Activated CD4-positive, alpha-beta T cell treated with anti-CD3 and anti-CD28 coated beads, Interleukin-2, amount 50 U/mL, for 48 hours (primary cell): ENCODE measurements at places on chromosomes 6 and 20.

GRCh38 chr20:43387737-43388136 is 70.0 kb upstream of the SRSF6 start:
- no peak for DNase-seq

DNA sequence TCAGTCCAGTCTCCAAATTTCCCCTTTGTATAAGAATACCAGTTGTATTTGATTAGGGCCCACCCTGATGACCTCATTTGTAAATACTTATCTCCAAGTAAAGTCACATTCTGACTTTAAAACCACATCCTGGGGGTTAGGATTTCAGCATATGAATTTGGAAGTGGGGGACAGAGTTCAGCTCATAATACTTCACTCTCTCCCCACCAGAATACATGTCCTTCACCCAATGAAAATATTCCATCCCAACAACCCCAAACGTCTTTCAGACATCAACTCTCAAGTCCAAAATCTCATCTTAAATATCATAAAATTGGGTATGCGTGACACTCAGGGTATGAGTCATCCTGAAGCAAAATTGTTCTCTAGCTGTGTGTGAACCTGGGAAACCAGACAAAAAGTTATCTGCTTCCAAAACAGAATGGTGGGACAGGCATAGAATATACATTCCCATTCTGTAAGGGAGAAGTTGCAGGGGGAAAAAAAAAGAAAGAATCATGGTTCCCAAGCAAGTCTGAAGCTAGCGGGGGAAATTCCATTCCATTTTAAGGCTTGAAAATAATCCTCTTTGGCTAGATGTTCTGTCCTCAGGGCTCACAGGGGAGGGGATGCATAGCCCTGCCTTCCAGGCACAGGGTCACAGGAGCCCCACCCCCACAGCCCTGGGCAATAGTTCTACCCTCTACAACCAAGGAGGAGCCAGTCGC is 113.9 kb downstream of the ADAT2 start:
- no peak for DNase-seq

- DNase-seq, result no peak
These were observed 65.0 kb upstream of the SIRPG start for GRCh38 chr20:1722513-1723050.

DNA sequence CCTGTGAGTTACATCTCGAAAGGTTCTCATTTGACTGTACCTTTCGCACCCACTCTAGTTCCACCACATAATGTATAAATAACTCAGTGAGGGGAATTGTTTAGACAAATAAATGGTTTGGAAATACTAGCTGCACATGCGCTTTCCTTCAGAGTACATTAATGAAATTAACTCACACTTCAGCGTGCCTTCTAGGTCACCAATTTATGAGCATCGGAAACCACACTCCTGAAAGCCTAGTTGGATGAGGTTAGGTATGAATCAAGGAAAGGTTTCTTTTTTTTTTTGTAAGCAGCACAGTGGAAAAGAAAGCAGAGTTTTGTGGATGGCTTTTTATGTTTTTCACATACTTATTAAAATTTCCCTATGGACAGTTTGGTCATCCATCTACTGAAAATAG is 247.8 kb upstream of the TCF21 start:
- no peak for DNase-seq

- DNase-seq, result no peak
These were observed 85.3 kb upstream of the HIVEP1 start for GRCh38 chr6:11926594-11927407.

DNA sequence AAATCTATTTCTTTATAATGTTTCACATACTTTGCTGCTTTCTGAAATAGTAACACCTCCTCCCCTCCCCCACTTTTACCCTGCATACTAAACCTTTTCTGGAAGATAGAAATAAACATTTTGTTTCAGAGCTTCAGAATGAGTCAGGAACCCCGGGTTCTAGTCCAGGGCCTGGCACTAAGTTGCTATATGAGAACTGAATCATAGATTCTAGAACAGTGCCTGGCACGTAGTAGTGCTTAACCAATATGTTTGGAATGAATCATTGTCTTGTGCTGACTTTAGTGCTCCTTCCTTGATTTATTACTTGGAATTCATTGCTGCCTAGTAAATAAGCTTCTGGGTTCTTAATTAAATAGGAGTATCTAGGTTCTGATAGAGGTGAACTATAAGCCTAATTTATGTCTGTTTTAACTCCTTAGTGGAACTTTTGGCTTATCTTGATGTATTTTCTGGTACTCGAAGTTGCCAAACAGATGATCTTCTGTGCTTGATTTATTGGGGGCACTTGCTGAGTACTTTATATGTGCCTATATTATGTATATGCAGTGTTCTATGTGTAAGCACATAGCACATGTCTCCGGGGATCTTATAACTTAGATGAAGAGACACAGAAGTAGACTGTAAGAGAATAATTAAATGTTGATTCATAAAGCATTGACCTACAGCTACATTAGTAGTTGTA is 18.6 kb downstream of the TAB2 start:
- peak; percentile 38 for DNase-seq

DNA sequence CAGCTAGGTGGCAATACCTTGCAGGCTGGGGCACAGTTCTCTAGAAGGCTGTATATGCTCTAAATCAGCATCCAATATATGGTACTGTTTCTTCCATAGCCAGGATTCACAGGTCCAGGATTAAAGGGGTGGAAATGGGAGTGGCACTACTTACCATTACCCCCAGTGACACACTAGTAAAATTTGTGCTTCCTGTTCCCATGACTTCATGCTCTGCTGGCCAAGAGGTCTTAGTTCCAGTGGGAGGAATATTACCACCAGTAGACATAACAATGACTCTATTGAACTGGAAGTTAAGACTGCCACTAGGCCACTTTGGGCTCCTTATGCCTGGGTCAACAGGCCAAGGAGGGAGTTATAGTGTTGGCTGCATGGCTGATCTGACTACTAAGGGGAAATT is 174.3 kb upstream of the TNFAIP3 start:
- no peak for DNase-seq

GRCh38 chr6:66526061-66526460 is 819.0 kb upstream of the EYS start:
- DNase-seq, result no peak

DNA sequence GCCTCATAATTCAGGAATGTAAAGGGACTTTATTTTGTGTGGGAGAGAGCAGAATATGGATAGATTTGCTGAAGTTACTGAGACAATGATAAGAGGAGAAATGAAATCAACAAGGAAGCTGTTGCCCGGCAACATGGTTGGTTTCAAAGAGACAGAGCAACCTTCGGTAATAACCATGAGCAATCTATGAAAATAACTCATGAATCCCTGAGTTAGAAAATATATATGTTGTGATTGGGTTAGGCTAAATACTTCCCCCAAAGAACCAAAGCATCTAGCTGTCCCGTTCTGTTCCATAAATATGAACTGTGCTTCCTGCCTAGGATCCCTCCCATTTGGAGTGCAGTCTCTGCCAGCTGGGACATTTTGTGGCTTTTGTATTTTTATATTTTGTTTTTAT is 23.1 kb downstream of the SERPINB1 start:
- DNase-seq, result no peak

DNA sequence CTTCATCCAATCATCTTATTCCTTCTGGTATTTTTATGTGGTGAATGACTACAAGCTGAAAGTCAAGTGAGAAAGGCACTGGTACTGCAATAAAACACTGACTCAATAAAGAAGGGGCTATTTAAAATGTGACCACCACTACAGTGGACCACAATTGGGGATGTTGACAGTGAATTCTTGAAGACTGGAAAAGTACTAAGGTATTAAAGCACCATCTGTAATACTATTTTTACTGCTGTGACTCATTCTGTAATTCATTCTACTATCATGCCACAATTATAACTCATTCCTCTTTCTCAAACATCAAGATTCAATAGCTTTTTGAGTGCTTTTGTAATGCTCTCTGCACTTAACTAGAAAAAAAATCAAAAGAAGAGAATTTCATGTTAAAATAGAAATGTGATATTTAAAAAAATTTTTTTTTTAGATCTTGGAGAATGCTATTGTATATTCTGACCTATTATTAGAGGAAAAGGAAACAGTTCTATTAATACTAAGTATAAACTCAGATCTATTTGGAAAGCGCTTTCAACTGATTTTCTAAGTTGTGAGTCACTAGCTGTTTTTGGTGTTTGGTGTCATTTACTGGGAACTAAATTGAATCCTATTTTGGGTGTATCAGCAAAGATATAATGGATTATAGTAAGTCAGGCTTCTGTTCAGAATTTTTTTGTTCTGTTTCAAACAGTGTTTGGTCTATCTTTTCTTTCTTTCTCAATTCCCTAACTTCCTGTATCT is 104.7 kb upstream of the TMEM170B start:
- DNase-seq, result no peak

DNA sequence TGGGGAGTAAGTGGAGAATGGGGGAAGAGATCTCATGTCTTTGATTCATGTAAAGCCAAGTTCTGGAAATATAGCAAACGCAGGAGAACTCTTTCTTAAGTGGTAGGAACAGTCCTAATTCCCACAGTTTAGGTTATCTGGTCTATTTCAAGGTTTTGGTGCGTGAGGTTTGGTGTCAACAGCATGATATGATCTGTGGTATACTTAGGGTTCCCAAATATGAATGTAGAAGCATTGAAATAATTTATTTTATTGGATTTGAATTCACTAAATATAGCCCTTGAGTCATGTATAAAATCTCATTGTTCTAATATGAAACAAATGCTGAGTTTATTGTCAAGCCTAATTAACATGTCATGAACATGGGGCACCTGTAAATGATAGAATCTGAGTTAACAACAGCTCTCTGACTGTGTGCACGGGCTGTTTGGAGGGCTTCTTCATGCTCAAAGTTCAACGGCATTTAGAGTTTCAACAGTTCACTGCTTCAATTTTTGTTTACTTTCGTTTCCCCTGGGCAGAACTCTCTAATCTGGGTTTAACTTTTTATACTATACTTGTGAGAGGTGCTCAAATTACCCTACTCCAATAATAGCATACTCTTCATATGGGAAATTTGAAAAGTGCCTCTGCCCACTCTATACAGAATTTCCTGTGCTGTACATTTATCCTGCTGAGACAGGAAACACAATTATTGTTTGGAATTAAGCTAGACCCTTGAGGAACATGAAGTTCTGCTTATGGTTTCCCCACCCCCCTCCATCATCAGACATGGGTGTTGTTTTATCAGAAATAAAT is 236.3 kb upstream of the ZNF217 start:
- DNase-seq, result no peak

- no peak for DNase-seq
These were observed 302.2 kb upstream of the EPHA7 start for GRCh38 chr6:93721386-93722048.

- no peak for DNase-seq
These were observed 11.7 kb upstream of the BCAS1 start for GRCh38 chr20:54082100-54082499.

DNA sequence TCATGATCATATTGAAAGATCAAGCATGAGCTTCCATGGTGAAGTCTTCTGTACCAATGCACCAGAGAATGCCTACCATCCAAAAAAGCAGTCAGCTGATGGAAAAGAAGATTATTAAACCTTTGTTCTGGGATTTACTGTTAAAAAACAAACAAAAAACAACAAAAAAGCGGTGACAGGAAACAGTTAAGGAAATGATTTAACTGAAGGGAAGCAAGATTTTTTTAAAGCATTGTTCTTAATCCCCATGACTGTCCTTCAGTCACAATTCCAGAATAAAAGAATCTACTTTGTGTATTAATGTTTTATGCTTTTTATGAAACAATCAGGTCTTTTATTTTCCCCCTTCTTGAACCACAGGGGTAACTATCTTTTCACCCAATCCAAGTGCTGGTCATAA is 23.9 kb downstream of the FAM162B start:
- no peak for DNase-seq

DNA sequence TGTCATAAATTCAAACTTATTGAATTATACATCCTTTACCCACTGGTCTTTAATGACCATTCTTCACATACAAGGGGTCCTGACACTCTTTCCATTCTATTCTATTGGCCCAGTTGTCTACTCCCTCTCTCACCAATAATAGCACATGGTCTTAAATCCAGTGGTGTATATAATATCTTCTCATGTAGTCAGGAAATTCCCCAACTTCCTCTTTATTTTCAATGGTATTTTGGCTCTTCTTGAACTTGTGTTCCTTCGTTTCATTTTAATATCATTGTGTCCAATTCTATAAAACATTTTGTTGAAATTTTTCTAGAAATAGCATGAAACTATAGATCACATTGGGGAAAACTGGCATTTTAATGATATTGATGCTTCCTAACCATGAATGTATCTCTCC is 36.8 kb downstream of the PSMB9 start:
- DNase-seq, result no peak

DNA sequence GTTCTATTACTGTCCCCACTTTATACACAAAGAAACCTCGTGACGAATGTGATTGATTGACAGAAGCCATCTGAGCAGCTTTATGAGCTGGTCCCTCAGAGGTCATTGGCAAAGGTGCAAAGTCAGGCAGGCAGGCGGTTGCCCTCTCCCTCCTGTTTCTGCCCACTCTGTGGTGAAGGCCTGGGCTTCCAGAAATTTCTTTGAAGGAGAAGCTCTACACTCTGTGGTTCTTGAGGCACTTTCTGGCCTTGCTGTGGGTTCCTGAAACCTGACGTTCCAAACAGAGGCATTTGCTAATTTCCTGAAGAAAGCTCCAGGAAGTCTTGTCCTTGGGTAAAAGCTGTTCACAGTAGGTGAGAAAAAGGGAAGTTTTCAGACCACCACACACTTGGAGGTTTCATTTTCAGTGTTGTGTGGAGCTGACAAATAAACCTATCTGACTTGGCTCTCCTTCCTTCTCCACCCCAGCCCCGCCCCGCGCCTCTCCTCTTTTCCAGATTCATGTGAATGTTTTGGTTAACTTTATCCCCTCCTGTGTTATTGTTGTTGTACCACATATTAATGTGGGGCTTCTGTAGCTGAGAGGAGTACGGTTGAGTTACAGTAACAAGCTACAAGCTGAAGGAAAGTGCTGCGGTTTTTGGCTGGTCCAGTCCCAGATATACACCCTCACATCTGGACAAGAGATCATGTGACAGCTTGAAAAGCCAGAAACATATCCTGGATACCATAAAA is 274.1 kb downstream of the CLIC5 start:
- peak; percentile 32 for DNase-seq

DNA sequence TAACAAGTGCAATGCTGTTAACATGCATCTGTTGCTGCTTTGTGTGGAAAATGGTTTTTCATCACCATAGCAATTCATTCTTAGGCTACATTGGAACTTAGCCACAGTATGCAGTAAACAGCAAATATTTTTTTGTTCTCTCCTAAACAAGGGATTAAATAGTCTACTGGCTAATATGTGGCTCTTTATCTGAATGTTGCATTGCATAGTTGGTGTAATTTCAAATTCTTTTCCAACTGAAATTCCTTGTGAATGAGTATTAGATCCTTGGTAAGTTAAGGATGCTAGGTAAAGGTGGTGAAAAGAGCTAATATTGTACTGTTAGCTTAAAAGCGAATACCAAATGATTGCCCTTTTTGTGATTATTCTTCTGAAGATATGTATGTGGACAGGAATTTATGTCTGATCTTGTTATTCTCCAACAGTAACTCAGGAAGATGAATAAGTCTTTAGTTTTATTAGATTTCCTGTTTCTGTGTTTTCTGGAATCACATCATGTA is 958 bp downstream of the MLIP start:
- DNase-seq, result no peak
